Inflammatory macrophage (primary cell): ENCODE measurements at places on chromosomes 2 and 18.

DNA sequence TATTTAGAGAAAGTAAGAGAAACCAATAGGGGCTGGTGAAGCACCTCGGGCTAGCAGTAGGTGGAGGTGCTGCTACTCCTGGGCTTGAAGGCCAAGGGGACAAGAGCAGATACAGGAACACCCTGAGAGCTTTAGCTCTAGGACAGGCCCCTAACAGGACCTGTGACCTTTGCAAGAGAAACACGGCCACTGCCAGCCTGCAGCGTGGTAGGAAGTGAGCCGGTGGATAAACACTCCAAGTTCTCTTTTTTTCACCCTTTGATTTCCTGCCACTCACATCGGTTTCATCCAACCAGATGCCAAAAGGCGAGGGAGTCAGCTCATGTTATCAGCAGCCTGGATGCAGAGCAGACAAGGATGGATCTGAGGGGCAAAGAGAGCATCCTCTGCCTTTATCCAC, 66.8 kb upstream of the SPRED2 start:
- DNase-seq: peak; percentile 11

DNA sequence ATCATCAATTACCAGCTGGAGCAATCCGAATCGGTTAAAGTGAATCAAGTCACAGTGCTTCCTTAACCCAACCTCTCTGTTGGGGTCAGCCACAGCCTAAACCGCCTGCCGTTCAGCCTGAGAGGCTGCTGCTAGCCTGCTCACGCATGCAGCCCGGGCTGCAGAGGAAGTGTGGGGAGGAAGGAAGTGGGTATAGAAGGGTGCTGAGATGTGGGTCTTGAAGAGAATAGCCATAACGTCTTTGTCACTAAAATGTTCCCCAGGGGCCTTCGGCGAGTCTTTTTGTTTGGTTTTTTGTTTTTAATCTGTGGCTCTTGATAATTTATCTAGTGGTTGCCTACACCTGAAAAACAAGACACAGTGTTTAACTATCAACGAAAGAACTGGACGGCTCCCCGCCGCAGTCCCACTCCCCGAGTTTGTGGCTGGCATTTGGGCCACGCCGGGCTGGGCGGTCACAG, 496 bp upstream of the ITGA4 start:
- peak; percentile 76 for DNase-seq

DNA sequence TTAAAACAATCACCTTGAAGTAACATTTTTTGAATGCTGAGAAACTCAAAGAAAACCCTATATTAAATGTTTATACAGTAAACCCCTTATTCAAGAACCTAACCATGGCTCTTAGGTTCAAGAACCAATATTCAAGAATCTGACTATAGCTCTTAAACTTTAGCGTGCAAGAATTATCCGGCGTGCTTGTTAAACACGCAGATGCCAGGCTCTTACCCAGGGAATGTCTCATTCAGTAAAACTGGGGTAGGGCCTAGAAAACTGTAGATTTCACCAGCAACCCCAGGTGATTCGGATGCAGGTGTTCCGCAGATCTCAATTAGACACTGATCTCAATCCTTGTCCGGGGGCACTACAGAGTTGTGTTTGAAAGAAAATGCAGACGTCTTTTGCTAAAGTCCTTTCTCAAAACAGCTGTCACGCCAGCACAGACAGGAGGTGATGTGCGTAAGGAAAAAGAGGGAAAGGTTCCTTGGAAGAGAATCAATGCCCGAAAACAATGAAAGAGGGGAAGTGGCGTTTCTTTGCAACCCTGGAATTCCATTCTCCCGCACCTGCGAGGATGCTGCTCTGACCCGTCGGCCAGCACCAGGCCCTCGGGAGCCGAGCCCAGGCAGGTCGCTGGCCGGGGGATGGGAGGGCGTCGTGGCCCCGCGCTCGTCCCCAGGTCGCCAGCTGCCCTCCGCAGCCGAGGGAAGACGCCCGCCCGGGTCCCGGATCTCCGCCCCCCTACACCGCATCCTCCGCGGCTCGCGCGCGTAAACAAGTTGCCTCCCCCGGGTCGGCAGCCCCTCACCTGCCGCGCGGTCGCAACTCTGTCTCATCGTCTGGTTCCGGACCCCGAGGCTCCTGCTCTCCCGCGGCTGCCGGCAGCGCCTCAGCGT, 851 bp downstream of the EIF2AK3 start:
- DNase-seq: no peak

DNA sequence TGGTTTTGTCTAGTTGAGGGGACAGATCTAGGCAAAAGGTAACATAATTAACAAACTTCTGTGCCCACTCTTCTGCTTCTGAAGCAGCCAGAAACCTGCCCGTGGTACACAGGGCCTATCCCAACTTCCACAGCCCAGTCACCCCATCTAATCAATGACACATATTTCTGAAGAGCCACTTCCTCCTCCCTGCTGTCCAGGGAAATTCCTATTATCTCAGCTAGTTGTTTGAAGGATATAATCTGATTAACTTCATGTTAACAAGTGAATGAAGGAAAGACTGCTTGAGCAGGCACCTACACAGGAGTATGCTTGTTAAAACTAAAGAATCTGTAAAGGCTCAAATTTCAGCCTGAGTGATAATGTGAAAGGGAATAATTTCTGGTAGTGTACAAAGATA, 61.4 kb downstream of the CCDC148 start:
- DNase-seq: no peak

GRCh38 chr2:37211939-37212338, 15.6 kb downstream of the CEBPZOS start:
- DNase-seq: no peak

- DNase-seq: no peak
These were observed 209.3 kb downstream of the TDRD15 start for GRCh38 chr2:21332993-21333625.
